ENCODE measurements at places on chromosomes 1 and 21.
A peak's percentile ranks its signal among the peaks of the same experiment; 100 is the strongest.

- DNase-seq = no peak
Observed at GRCh38 chr1:198823626-198824025, 184.8 kb downstream of the PTPRC start.

GRCh38 chr1:22197644-22198043 is 54.7 kb upstream of the WNT4 start:
- no peak for DNase-seq

DNA sequence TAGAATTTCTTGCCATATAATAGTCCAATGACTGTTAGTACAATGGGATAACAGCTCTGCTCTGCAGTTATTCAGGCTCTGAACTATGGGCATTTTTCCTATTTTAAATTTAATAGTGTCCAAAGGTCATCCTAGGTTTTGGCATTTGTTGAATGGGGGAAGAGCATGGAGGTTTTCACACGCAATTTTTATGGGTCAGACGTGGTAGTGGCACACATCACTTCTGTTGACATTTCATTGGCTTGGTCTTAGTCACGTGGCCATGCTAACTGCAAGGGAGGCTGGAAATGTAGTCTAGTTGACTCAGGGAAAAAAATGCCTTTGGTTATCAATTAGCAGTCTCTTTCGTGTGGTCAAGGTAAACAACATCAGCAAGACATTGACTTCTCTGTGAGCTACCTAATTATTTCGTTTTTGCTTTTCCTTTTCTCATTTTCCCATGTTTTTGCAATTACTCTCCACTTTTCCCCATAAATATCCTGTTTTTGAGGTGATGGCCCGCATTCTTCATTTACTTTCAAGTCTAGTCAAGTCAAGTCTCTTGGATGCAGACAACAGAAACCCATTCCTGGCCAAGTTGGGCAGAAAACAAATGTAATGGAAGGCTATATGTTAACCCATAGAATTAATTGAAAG is 82.8 kb downstream of the DYRK1A start:
- DNase-seq = no peak

- DNase-seq = no peak
Observed at GRCh38 chr1:11670747-11671146, 6.7 kb downstream of the FBXO6 start.

DNA sequence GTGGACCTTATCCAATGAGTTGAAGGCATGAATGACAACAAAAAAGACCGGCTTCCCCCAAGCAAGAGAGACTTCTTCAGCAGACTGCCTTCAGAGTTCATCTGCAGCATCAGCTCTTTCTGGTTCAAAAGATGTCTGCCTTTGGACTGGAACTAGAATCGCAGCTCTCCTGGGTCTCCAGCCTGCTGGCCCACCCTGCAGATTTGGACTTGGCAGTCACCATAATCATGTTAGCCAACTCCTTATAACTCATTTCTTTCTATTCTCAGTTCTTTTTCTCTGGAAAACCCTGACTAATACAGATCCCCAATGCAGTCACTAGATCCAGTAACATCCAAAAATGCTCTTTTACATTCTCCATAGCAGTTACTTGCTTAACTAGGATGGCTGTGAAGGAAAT is 89.2 kb upstream of the MARK1 start:
- no peak for DNase-seq

DNA sequence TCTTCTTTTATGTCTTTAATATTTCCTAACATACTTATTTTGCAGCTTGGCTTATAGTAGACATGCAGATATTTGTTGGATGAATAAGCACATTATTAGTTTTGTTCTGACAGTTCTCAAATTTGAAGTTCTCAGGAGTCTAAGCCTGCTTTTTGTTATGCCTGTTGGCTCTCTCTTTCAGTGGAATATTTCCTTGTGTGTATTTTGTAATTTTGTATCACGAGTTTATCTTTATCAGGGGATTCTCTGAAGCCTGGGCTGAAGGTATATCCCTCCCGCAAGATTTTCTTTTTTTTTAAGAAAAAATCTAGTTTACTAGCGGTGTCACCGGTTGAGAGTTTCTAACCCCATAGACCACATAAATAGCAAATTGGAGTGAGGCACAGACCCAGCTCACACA is 105.9 kb downstream of the RGL1 start:
- no peak for DNase-seq

DNA sequence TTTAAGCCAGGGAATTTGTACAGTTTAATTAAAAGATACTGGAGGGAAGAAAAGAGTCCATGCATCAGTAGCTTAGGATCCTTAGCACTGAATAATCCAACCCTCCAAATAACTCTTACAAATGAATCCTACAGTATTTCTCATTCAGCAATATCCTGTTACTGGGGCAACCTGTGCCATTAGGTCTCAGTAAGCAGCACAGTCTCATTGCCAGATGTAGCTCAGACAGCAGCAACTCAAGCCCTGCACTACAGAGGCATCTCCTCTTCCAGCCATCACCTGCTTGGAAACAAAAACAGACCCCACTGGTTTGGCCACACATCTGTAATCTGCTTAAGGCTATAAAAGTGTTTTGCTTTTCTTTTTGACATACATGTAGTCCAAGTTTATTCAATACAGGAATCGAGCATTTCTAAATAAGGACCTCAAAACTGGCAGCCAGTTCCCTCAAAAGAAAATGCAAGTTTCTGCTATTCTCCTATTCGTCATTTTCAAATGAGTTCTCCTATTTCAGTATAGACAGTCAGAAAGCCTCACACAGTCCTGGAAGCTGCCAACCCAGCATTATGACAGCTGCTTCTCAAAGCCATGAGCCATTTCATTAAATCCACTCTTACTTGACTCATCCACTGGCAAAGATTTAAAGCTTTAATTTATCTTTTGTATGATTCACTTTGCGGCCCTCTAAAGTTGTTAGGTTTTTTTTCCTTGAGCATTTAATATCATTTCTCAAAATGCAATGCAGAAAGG is 129.0 kb downstream of the APP start:
- no peak for DNase-seq

DNA sequence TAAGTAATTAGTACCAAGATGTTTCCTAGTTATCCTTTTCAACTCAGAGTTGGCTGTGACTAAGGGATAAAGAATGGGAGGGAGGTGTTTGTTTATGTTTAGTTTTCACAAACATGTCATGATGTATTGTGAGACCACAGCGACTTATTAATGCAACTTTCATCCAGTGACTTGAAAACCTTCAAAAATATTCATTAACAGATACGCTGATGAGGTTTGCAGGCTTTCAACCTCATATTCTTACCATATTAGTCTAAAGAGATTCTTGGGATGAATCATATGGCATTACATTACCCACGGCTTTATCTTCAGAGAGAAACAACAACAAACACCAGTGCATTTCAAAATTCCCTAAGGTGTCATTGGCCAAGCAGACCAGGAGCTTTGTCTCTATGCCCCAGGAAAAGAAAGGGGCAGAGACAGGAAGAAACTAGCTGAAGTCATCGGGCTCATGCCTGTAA is 36.4 kb downstream of the PALMD start:
- no peak for DNase-seq

DNA sequence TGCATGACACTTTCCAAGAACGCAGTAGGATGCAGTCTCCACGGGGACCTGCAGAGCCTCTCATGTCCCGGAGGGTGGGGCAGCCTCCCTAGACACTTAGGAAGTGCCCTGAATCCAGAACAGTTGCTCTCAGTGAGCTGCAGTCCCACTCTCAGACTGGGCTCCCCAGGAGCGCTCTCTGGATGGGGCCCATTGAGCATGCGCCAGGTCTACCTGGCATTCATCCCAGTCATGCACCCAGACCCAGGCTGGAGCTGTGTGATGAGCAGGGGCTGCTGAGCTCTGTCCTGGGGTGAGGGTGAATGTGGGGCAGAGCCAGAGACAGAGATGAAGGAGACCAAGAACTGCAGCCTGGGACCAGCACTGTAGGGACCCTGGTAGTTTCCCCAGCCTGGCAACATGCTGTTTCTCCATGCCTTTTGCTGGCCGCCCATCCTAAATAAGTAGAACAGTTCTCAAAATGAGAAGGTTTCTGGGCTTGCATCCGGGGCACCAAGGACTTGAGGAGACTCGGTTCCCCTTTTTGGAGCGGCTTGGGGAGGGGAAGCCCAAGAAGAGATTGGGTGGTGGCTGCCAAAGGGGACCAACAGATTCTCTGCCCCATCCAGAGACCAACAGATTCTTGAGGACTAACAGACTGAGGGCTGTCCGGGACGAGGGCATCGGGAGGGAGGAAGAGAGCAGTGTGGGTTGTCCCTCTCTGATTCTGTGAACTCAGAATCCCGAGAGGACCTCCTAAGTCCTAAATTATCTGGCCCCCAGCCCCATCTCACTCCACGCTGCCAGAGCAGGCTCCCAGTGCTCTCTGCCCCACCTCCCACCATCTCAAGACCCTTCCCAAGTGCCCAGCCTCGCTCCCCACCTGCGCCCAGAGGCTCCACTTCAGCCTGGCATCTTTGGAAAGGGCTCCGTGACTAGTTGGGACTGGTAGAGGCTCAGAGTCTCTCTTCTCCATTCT is 1.0 kb upstream of the PGLYRP4 start:
- DNase-seq = no peak

GRCh38 chr1:40622936-40623629 is 42.4 kb downstream of the RIMS3 start:
- no peak for DNase-seq

DNA sequence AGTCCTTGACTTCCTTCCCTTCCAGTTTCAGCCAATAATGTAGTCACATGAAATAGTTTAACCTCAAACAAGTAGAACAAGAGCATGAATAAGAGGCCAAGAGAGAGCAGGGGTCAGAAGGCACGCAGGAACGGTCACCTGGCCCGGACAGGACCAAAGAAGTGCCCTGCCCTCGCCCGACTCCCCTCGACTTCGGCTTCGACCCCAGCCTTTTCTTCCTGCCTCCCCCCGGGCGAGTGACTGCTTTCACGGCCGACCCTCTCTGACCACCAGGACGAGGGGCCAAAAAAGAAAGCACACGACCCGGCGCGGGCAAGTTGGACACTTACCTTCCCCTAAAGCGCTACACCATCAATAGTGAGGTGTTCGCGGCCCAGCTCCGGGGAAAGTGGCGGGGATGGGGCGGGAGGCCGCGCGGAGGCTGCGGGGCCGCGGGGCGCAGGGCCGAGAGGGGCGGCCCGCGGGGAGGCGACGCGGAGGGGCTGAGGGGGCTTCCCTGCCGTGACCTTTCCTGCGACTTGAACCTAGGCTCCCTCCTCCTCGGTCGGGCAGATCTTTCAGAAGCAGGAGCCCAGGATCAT is 519 bp downstream of the RERE start:
- no peak for DNase-seq

DNA sequence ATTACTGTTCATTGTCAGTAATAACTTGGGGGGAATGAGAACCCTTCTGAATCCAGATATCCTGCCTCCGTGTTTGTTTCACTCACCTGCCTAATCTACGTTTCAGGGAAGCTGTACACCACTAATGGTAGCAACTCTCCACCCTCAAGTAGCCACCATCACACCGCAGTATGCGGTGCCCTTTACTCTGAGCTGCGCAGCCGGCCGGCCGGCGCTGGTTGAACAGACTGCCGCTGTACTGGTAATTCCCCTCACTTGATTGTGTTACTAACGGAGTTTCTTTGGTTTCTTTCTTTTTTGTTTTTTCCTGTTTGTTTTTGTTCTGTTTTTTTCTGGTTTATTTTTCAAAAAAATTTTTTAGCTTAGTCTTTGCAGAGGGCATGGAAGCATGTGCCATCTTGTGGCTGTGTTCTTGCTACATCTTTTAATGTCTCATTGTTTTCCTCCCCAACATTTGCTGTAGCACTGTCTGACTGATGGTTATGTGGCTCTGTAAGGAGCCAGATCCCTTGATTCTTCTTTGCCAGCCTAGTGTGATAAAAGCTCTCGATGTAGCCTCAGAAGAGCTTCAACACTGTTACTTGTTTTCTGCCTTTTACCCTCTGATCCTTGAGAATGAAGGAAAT is 15.9 kb upstream of the OLFML3 start:
- no peak for DNase-seq

- DNase-seq = peak; percentile 49
Observed at GRCh38 chr1:151327903-151328674, 873 bp upstream of the PI4KB start.

DNA sequence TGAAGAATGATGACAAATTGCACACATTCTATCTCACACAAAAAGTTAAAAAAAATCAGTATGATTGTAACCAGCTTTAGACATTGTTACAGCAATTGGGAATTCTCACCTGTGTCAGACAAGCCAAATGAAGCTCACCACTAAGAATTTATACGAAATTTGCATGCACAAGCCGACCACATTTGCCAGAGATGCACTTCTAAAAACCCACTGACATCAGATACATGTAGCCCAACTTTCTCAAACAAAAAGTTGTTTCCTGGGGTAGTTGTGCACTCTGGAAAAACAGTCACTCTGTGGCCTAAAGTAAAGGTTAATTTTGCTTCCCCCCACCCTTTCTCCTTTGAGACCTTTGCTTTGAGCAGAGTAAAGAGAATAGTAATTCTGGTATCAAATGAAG is 67.9 kb upstream of the IL12RB2 start:
- no peak for DNase-seq

DNA sequence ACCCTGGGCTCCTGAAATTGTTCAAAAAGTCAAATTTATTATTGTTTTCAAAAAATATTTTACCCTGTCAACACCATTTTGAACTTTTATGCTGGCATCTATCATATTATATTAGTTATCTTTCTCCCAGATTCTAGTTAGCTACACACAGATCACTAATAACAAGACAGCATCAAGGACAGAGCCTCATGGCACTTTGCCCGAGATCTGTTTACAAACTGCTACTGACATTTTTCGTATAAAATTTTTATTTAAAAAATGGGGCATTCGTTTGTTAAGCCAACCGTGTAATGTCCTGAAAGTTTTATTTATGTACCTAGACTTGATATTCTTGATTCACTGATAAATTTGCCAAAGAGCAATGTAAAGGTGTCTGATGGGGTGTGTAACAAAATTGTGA is 78.1 kb downstream of the PLPPR5 start:
- DNase-seq = no peak

DNA sequence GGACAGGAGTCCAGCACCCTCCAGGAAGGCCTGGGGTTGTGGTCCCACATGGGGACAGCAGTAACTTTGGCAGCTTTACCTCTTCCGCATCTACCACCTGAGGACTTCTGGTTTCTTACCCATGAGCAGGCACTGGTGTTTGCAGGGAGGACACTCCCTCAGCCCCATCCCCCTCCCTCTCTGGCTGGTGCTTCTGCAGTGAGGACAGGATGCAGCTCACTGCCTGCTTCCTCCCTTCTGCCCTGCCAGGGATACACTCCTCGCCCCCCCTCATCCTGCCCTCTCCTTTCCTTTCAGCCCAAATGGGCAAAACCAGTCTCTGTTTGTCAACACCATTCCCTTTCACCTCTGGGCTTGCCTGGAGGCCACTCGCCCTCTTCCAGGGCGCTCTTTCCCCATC is 62.4 kb downstream of the KIRREL1 start:
- no peak for DNase-seq

- no peak for DNase-seq
Observed at GRCh38 chr1:27560268-27561123, 43.4 kb downstream of the AHDC1 start.
